ENCODE measurements at places on chromosomes 3 and 15. TPM values are rescaled to one million over a fixed set of nuclear protein-coding genes. Genes with fewer than 3 reads are reported as not detected.

Gene HTR3E
- not detected for polyA plus RNA-seq

Gene NR1I2
- 0.33 TPM for polyA plus RNA-seq

Gene GABRR3
- polyA plus RNA-seq, result not detected

Gene ITIH3
- 6.2 TPM for polyA plus RNA-seq

Gene HTR3C
- not detected for polyA plus RNA-seq

Gene FXR1
- polyA plus RNA-seq, result 137 TPM

Gene UROC1
- 0.29 TPM for polyA plus RNA-seq

Gene CERS3
- polyA plus RNA-seq, result 0.20 TPM

Gene IL12A
- polyA plus RNA-seq, result 2.6 TPM

Gene CPN2
- not detected for polyA plus RNA-seq

Gene RBMS3
- polyA plus RNA-seq, result 29.1 TPM

Gene GPR149
- 1.5 TPM for polyA plus RNA-seq

Gene BCL2A1
- 0.38 TPM for polyA plus RNA-seq

Gene CELSR3
- 26.1 TPM for polyA plus RNA-seq

Gene TLR9
- 0.41 TPM for polyA plus RNA-seq

Gene SRGAP3
- polyA plus RNA-seq, result 71.7 TPM

Gene GOLGA6D
- 0.16 TPM for polyA plus RNA-seq

Gene LYZL4
- not detected for polyA plus RNA-seq

Gene SH3GL3
- 94.1 TPM for polyA plus RNA-seq

Gene SEMA3B
- 19.1 TPM for polyA plus RNA-seq

Gene NXPE3
- polyA plus RNA-seq, result 21.9 TPM

Gene TTLL13
- polyA plus RNA-seq, result 0.30 TPM

Gene ITIH1
- 0.15 TPM for polyA plus RNA-seq

Gene MKRN3
- 16.8 TPM for polyA plus RNA-seq

Gene RYR3
- polyA plus RNA-seq, result 33.6 TPM

Gene ISG20
- 7.4 TPM for polyA plus RNA-seq

Gene CCDC54
- not detected for polyA plus RNA-seq

Gene CFAP92
- polyA plus RNA-seq, result 3.5 TPM

Gene C2CD4A
- 0.86 TPM for polyA plus RNA-seq

Gene RSL24D1
- 105 TPM for polyA plus RNA-seq

Gene ERC2
- 26.8 TPM for polyA plus RNA-seq

Gene STAC
- polyA plus RNA-seq, result 7.2 TPM

Gene ATP13A5
- polyA plus RNA-seq, result 2.6 TPM

Gene GOLGA8S
- 1.6 TPM for polyA plus RNA-seq

Gene TJP1
- polyA plus RNA-seq, result 95.2 TPM

Gene RARB
- 11.7 TPM for polyA plus RNA-seq

Gene HAPLN3
- 17.4 TPM for polyA plus RNA-seq

Gene CAMP
- not detected for polyA plus RNA-seq

Gene TMEM212
- 0.41 TPM for polyA plus RNA-seq

Gene CIDEC
- 0.24 TPM for polyA plus RNA-seq

Gene ARPIN
- polyA plus RNA-seq, result 25.2 TPM

Gene ZNF662
- polyA plus RNA-seq, result 23.1 TPM

All from spinal cord (tissue), 10 donors.